ENCODE measurements at places on chromosomes 7 and 10.
A peak's percentile ranks its signal among the peaks of the same experiment; 100 is the strongest.

- DNase-seq: peak; percentile 16
These were observed 486 bp downstream of the HIPK2 start for GRCh38 chr7:139777133-139777891.

DNA sequence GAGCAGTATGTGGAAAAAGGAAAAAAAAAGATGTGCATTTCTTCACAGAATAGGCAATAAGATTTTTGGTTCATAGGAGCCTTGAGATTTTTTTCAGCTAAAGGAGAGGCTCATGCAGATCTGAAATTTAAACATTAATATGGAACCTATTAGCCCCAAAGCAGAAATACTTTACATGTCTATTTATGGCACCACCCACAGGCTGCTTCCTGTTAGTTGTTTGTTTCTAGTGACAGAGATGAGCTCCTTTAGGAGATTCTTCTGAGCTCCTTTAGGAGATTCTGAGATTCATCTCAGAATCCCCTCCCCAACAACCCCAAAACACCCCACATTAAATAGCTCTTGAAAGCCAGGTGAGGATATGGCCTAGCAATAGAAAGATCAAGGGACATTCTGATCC lies 27.9 kb upstream of the HPS1 start:
- DNase-seq: no peak

GRCh38 chr10:106836933-106837663 lies 327.4 kb downstream of the SORCS1 start:
- no peak for DNase-seq

DNA sequence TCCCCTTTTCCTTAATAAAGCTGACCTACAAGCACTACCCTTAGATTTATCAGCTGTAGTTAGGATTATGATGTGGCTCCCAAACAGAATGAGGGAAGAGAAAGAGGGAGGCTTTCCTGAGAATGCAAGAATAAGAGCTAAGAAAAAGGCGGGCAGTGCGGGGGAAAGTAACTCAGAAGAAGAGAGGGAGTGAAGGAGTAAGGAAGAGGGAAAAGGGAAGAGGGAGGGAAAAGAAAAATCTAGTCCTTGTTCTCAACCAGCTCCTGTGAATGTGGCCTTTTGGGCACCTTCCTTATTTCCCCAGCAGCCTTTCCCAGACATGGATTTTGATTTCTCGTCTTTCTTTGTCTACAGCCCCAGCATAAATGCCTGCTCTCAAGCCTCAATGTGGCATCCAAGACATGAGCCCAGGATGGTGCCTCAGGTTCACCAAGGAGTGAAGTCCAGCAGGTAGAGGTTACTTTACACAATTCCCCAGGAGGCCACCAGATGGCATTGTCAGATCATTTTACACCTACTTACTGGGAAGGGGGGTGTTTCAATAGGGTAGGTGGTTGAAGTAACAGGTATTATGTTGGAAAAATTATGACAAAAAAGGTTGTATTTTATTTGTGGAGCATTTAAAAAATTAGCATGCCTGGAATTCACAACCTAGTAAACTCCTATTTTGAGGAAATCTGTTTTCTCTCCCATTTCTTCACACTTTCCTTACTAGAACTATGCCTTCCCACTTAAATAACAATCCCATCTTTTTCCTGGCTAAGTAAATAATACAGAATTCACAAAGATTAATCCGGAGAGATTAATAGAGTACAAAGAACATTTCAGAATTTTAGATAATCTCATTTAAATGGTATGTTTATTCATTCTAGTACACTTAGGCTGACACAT lies 106.5 kb downstream of the HTR7 start:
- DNase-seq: no peak

DNA sequence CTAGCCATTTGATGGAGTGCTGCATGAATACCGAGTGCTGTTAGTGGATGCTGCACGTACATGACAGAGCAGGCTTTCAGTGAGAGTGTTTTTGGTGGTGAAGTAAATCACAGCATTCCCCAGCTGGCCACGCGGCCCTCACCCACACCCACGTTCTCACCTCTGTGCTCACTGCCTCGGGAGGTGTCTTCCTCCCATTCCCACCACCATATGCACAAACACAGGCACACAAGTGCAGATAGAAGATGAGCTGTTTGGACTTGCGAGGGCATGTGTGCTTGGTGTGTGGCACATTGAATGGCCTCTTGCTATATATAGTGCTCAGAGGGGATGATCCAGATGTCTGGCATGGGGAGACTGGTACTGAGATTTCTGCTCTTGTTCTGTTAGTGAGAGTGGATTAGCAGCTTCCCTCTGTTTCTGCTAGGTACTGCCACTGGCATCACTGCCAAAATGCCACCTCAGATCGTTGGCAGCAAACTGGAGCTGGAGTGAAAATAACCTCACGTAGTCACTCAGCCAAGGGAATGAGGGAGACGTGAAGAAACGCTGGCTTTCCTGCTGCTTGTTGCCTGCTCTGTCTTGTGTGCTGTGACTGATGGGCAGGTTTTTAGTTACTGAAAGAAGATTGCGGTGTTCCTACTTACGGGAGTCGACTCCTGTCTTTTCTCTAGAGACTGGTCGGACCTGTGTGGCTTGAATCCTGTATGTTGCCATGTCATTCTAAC lies 19.1 kb downstream of the DNAJB6 start:
- DNase-seq: no peak

DNA sequence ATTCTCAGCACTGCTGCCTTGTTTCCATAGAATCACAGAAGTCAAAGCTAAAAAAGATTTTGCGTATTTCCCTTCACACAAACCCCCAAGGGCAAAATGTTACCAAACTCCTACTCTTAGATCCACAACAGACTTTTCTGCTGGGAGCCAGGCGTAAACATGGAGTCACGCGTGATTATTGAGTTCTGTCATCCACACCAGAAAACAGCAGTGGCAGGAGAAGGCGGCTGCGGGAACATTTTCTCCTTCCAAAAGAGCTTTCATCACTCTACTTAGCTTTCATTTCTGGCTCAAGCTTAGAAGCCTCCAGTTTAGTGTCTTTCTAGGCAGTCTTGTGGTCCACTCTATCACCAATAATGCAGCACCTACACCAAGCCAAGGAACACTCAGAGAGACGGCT lies 712.9 kb upstream of the NRP1 start:
- DNase-seq: no peak

- no peak for DNase-seq
These were observed 187.0 kb downstream of the PTPN20 start for GRCh38 chr10:47098238-47098637.

DNA sequence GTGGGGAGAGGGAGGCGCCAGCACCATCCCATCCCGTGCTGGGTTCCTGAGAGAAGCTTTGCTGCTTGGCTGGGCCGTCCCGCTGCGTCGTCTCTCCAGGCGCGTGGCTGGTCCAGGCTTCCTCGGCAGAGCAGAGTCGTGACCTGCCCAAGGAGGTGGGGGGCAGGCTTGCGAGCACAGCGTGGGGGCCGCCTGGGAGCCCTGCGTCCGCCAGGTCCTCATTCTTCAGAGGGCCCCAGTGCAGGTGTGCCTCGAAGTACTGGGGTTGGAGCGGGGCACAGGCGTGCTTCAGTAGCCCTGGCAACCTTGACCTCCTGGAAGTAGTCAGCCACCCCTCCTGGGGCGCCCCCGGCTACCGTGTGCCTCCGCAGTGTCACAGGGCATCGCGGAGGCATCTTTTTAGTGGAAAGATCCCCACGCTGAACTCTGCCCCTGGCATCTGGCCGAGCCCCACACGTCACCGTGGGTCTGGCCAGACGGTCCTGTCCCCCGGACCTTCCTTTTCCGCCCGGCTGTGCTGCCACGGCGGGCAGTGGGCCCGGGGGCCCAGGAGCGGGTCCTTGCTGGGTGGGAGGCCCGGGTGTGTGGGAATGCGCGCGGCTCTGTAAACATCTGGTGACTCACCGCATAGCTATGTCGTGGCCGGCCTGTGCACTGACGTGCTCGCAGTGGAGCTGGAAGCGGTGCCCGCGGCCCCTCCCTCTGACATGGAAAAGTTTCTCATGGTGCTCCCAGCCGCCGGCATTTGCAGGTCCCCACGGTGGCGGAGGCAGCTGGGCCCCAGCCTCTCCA lies 6.4 kb downstream of the MAFK start:
- peak; percentile 38 for DNase-seq

DNA sequence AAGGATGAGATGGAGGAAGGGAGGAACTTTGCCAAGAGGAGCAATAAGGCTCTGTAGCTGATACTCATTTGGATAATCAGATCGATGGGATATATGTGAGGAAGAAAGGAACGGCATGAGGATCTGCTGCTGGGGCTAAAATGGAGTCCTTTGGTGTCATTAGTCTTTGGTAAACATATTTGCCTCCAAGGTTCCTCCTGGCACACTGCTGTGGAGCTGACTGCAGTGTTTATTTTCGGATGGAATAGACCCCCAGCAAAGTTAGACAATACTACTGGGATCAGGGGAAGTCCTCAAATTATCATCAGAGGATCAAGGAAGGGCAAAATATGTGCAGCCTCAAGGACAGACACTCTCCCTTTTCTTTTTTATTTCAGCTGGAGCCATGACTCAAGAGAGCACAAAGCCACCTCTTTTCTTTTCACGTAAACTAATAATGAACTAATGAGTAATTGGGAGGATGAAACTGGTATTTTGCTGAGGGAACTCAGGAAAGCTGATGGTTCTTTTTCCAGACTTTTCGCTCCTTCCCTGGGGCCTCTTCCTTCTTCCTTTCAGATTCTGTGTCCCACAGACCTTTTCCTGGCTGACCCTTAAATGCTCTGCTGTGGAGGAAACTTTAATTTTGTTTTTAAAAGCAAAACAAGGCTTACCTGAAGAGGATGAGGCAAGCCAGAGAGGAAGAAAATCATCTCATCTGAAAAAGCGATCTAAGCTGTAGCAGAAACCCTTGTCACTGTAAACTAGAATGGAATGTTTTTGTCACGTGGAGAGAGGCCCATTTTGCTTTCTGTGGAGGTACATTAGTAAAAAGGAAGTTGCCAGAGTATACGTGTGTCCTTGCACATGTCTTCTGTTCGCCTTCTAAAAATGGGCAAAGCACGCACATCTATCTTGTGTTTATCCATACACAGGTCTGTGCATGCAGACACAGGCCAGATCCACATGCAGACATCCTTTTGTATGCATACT lies 33.3 kb downstream of the LRMDA start:
- no peak for DNase-seq

DNA sequence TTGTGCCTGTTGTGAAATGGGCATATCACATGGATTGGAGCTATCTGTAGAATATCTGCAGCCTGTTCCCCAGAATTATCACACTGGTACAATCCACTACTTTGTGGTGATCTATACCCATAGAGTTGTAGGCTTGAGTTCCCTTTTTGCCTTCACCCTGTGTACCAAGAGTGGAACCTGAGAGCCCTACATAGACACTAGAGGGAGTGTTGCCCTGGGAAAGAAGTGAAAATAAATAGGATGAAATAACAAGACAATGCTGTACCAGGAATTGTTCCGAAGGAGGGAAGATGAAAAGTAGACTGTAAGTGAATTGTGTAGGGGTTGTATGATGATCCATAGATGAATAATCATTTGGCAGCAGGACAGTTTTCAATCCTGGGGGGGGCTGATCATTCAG lies 9.0 kb downstream of the SORCS3 start:
- no peak for DNase-seq

DNA sequence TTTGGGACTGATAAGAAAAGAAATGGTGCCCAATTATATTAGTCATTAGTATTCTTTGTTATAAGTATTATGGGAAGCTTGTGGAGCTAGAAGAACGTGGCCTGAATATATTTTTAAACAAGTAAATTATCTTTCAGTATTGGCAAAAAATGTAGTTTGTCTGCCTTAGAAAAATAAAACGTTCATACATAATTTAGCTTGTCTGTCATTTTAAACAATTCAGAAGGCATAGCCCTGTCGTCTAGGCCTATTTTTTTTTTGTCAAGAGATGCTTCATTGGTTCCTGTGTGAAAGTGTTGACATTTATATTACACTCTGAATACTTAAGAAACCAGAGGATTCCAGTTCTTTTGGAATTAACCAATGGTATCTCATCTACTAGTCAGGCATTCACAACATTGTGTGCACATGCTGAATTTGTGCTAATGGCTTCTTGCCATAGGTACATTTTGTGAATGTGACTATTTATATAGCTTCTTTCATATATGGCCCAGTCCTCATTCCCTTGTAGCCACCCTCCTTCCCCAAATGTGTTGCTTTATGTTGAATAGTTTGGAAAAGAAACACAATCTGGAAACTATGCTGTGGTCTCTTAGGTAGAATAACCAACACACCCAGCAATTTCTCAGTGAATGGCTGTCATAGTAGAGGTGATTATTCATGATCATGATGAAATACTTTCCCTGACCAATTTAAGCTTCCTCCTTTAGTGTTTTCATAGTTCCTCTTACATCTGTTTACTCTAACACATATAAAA lies 435.8 kb downstream of the EXOC4 start:
- DNase-seq: no peak

GRCh38 chr10:29816801-29817558 lies 182.2 kb upstream of the SVIL start:
- DNase-seq: no peak

DNA sequence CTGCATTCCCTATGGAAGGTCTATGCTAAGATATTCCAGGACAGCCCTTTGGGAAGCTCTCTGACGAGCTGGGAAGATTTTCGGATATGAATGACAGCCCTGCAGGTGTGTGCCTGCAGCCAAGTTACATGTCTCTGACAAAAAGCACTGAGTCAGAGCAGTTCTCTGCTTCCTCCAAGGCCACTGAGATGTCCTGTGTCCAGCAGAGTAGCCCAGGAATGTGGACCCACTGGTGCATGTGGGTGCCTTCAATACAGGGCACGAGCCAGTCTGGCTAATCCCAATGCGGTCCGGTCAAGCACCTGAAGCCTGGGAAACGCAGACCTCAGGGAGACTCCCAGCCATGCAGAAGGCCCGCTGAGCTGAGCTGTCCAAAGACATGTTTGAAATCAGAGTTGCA lies 565.7 kb downstream of the TCERG1L start:
- DNase-seq: no peak

DNA sequence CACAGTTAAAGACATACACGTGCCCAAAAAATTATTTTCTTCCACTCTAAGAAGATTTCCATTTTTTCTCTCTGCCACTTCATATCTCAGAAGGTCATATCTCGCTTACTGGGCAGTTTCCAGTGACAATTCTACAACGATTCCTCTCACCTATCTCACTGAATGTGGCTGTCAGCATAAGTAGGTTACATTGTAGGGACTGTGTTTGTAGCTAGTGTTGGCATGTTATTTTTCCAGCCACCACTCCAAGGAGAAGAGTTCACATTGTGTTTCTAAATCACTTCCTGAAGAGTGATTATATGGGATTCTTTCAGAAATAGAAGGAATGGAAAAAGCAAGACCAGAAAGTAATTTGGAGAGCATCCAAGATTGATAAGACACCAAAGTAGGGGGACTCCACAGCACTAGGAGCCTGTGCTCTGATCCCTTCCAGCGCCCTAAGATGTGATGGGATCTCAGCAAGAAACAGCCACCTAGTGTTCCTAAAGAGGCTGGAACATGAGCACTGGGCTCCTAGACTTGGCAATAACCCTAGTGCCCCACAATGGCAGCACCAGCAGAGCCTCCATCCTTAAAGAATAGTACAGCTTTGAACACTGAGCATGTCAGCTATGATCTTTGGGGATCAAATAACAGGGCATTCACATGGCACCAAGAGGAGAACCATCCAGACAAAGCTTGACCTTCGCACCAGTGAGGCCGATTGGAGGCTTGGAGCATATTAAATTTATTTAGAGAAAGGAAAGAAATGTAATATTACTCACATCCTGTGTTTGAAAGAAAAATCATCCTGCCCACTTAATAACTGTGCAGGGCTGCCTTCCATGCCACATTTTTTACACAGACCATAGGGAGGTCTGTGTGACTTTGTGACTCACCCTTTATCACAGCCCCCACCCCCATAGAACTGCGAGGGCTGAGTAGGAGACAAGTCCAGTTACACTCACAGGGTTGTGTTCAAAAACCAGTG lies 51.8 kb downstream of the CAV1 start:
- DNase-seq: no peak

GRCh38 chr10:12077580-12078180 lies 8.9 kb downstream of the DHTKD1 start:
- no peak for DNase-seq

- no peak for DNase-seq
These were observed 183.7 kb downstream of the FGFR2 start for GRCh38 chr10:121414366-121415062.
